Stimulated activated CD4-positive, alpha-beta T cell treated with anti-CD3 and anti-CD28 coated beads, Interleukin-1b, Interleukin-23, amount 100 ng/mL, for 1 hour (primary cell): ENCODE measurements at places on chromosomes 7 and 10.

- no peak for DNase-seq
These were observed 29.3 kb upstream of the DDX50 start for GRCh38 chr10:68871731-68872342.

- no peak for DNase-seq
These were observed 11.7 kb downstream of the TLL2 start for GRCh38 chr10:96501985-96502384.

- DNase-seq = no peak
These were observed 21.0 kb upstream of the LRRC17 start for GRCh38 chr7:102891693-102892261.

DNA sequence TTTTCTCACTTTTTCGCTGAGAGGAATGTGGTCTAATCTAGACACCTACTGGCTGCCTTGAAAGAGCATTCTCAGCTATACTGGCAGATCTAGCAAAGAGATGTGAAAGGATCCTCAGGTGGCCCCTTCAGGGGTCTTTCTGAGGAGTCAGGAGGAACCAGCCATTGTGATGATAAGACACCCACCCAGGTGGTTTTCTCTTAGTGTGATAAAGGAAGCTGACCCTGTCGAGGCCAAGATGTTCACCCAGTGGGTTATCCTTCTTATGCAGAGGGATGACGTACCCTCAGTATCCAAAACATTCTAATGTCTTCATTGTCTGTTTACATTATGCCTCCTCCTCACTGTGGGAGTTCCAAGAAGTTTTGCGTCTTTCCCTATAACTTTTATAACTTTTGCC, 98.3 kb upstream of the LRGUK start:
- DNase-seq = no peak

DNA sequence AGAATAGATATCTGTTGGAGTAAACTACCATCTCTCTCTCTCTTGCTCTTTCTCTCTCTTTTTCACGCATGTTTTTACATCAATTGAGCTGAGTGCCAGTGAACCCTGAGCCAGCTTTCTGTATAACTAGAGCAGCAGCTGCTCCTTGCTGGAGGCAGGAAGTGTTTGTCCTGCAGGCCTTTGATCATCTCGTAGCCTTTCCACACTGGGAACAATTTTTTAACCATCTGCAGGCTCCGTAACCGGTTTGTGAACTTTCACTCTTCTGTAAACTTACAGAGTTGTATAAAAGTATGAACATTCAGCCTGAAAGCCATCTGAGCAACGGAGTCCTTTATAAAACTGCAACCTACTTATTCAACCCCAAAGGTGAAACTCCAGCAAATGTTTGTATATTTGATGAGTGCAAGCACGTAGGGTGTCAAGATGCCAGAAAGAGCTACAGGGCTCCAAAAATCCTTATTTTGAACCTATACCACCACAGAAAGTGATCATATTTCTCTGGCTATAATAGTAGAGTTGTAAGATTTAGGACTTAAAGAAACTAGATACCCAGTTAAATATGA, 162.8 kb upstream of the NFE2L3 start:
- no peak for DNase-seq

DNA sequence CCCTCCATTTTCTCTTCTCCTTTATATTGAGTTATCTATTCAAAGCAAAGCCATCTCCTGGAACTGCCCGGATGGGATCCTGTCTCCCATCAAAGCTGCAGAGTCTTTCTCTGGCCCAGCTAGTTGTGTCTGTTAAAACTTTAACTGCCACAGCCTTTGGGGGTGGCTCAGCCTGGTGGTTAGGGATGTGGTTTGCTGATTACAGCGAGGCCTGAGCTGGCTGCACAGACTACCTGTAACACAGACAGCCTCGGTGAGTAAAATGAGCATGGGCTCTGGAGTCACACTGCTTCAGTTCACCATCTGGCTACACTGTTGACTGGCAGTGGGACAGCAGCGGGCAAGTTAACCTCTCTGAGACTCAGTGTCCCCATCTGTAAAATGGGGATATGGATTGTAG, 18.4 kb upstream of the HABP2 start:
- DNase-seq = no peak

GRCh38 chr10:105073999-105074398, 432.9 kb downstream of the SORCS3 start:
- DNase-seq = no peak

DNA sequence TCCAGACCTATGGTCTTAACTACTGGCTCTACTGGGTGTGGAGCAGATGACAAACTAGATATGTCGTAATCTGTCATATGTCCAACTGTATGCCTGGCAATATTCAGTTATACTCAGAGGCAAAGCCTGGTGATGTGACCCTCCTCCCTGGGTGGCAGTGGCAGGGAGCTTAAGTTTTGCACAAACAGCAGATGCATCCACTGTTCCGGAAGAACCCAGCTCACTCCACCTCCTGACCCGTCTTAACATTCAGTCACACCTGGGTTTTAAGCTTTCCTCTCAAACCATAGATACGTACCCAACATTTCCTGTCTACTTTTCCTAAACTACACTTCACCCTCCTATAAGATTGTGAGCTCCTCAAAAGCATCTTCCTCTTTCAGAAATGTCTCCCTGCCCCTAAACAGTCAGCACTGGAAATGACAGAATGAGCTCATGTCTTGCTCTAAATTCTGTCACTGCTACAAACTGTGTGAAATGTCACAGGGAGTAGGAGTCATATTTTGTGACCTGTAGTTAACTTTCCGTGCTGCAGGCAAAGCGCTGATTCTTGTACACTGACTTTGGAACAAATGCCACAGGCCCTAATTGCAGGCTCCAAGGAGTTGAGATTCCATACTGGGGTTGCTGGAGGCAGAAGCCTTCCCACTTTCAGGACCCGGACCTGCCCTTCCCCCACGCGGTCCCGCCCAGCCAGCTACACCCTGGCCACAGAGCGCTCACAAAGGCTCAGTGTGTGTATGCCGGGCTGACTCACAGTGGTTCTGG, 23.9 kb downstream of the SCD start:
- DNase-seq = no peak

DNA sequence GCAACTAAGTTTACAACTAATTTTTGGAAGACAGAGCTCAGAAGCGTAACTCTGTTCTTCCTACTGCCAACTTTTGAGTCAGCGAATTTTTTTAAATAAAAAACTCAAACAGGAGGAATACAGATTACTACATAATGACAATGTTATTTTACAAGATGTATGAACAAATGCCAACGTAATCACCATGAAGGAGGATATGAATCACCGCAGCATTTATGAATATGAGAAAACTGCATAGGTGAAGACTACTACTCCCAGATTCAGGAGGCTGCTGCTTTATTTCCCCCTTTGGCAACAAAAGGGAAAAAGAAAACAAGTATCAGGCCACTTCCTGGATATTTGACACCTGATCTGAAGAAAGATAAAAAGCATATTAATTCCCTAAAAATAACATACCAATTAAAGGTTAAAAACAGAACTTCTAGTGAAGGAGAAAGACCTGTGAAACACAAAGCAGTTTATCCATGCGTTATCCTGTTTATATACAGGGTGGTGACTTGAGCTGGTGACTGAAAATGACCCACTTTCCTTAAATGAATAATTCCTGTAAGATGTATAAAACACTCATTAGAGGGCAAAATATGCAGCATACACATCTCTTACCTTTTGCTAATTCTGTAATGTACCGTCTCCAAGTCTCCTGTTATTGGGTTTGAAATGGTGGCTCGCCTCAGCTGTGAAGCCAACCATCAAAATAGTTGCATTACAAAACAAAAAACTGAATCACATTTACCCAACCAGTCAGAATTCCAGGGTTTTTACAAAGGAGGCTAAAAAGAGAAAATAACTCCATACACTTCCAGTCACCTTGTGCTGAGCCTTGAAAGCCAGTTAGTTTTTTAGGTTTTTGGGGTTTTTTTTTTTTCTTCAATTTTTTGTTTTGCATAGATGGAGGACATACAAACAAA, 52.0 kb downstream of the P4HA1 start:
- DNase-seq = no peak

GRCh38 chr7:157668221-157668883, 331.5 kb downstream of the DNAJB6 start:
- no peak for DNase-seq

GRCh38 chr10:117502421-117503243, 39.9 kb upstream of the EMX2 start:
- DNase-seq = no peak

DNA sequence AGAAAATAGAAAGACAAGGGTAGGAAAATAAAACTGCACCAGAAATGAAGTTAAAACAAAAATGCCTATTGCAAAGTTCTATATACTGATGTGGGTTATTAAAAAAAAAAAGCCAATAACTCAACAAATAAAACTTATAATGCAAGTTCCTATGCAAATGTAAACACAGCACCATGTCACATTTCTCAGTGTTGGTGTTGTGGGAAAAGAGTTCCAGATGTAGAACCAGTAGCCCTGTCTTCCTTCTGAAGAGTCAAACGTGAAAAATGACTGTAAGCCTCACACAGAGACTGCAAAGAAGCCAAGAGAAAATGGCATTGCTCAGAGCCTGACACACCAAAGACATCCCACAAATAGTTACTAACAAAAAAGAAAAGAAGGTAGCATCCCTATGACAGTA, 10.1 kb downstream of the PON2 start:
- DNase-seq = no peak

DNA sequence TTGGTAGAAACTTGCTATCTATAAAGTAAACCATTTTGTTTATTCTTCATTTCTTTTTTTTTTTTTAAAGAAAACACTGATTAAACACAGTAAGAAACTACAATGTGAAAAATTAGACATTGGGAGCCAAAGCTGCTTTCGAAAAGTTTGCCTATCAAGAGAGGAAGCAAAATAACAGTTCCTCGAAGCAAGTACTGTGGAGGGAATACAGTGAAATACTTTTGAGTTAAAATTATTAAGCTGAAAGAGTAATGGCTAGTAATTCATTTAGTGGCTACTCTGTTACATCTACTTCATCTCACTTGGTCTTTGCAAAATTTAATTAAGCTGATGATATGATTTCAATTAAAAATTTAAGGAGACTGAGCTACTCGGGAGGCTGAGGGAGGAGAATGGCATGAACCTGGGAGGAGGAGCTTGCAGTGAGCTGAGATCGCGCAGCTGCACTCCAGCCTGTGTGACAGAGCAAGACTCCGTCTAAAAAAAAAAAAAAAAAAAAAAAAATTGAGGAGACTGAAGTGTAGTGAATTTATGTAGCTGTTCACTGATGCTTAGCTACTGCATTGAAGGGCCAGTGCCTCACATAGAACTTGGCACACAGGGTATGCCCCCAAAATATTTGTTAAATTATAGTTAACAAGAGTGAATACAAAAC, 982.1 kb upstream of the MBL2 start:
- DNase-seq = no peak

- DNase-seq = no peak
These were observed 17.6 kb upstream of the RASGEF1A start for GRCh38 chr10:43284341-43284910.

DNA sequence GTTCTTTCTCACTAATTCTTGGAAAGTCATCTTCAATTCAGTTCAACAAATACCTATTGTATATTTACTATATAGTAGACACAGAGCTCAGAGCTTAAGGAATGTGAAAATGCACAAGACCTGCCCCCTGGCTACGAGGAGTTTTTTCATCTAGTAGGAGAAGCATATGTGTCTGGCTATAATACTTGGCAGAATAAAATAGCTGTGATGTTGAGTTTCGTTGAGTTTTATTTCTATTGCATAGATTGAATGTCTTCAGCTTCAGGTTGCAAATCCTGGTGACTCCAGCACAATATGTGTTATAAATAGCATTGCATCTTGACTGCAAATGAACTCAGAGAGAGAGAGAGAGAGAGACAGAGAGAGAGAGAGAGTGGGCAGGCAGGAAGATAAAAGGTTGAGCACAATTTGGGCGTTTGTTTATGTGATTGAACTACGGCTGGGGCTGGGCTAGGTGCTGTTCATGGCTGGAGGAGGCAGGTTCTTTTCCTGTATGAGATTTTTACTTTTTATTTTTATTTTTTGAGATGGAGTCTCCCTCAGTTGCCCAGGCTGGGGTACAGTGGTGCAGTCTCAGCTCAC, 229.6 kb downstream of the GALNT17 start:
- no peak for DNase-seq

- DNase-seq = no peak
These were observed 190.9 kb downstream of the REEP3 start for GRCh38 chr10:63711867-63712716.

DNA sequence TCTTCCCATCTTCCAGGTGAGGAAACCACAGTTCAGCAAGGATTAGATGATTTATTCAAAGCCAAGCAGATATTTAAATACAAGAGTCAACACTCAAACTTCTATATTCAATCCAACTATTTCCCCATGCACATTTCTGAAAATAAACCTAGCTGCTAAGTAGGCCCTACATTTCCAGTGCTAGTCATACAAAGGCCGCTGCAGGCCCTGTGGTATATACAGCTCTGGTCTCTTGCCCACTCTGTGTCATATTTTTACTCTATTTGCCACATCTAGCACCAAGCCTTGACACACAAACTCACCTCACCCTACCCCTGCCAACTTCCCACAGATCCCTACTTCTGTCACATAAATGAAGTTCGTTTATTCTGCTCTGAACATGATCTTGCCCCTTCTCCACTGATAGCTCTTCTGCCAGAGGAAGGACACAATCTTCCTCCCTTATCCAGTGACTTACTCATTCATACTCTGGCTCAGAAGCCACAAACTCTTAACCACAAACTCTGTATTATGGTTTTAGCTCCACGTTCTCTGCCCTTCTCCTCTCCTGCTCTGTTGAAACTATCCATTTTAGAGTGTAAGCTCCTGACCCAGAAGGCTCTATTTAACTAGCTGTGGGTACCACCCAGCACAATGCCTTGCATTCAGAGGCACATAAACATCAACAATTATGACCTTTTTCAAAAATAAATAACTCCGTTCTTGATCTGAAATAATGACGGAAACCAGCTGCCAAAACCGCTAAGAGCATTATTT, 180.7 kb downstream of the CPEB3 start:
- DNase-seq = no peak

- no peak for DNase-seq
These were observed 11.8 kb downstream of the MET start for GRCh38 chr7:116683786-116684185.

DNA sequence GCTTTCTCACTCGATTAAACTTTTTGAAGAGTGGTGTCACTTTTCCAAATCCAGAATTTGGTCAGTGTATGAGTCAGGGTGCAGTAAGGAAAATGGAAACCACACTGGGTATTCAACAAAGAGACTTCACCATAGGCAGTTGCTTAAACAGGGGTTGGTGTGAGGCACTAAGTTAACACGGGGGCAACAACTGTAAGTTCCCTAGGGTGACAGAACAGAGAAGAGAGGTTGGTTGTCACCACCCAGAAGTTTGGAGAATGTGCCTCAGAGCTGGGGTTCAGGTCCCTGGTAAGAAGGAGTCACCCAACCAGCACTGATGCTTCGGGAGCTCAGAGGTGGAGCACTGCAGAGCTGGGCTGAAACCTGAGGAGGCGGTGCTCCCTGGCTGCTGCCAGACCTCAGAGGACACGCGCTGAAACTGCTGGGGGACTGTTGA, 170.4 kb downstream of the ARID5B start:
- DNase-seq = no peak

GRCh38 chr10:26743091-26743490, 45.6 kb downstream of the PDSS1 start:
- no peak for DNase-seq

DNA sequence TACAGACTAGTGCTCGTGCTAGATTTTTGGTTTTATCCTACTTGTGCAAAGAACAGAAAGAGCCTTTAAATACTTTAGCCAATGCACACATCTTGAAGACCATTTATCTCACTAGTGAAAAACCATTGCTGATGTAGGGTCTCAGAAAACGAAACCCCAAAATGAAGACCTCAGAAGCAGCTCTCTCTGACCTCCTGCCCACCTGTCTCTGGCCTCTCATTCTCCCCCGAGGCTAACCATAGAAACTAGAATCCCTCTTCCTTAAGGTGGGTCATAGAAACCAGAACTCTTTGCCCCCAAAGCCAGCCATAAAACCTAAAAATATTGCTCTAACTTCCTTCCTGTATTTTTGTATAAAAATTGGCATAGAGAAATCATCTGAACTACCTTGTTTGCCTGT, 112.2 kb downstream of the KIF20B start:
- no peak for DNase-seq
